Substantia nigra (tissue), 51 donors: ENCODE measurements at places on chromosomes 4 and X.

- DNase-seq: no peak
Measured at GRCh38 chr4:158856852-158857251, 88.0 kb downstream of the FNIP2 start.

- DNase-seq: no peak
Measured at GRCh38 chr4:15493411-15493810, 23.7 kb downstream of the CC2D2A start.

GRCh38 chr4:110950731-110951130 is 327.9 kb upstream of the PITX2 start:
- DNase-seq: no peak

GRCh38 chr4:169201222-169202144 is 69.3 kb downstream of the SH3RF1 start:
- DNase-seq: no peak

- DNase-seq: no peak
Measured at GRCh38 chr4:146158036-146158745, 17.3 kb upstream of the LSM6 start.

- DNase-seq: no peak
Measured at GRCh38 chrX:46029777-46030176, 515.4 kb downstream of the ZNF674 start.

GRCh38 chr4:187004628-187005027 is 281.0 kb upstream of the FAT1 start:
- DNase-seq: no peak
